ENCODE measurements at places on chromosomes 2 and 18. TPM values are rescaled to one million over a fixed set of nuclear protein-coding genes. Genes with fewer than 3 reads are reported as not detected.

DNA sequence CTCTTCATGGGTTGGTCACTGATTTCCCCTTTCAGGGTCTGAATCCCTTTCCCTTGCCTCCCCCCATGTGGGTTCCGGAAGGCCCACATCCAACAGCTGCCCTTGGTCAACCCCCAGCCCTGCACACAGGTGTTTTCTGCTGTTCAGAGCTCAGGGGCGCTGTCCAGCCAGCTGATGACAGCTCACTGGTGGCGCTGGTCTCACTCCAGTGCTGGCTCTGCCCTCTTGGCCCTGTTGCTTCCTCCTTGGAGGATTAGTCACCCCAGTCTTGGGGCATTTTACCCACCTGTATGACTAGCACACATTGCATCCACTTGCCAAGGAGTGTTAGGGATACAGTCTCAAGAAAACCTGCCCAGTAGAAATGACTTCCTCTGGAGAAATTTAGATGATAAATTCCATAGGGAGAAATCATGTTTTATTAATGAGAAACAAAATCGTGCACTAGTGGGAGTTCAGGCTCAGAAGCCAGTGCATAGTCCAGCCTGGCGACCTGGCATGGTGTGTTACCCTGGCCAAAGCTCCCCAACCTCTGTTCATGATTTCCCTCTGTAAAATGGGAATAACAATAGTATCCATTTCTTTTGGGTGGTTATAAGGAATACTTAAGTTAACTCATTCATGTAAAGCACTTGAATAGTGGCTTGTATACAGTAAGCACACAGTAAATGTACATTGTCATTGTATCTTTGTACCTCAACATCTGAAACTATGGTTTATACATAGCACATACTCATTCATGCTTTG, 21.6 kb downstream of the CRIM1 start:
- DNase-seq, result no peak

The SP100 gene
- 45.8 TPM for total RNA-seq

DNA sequence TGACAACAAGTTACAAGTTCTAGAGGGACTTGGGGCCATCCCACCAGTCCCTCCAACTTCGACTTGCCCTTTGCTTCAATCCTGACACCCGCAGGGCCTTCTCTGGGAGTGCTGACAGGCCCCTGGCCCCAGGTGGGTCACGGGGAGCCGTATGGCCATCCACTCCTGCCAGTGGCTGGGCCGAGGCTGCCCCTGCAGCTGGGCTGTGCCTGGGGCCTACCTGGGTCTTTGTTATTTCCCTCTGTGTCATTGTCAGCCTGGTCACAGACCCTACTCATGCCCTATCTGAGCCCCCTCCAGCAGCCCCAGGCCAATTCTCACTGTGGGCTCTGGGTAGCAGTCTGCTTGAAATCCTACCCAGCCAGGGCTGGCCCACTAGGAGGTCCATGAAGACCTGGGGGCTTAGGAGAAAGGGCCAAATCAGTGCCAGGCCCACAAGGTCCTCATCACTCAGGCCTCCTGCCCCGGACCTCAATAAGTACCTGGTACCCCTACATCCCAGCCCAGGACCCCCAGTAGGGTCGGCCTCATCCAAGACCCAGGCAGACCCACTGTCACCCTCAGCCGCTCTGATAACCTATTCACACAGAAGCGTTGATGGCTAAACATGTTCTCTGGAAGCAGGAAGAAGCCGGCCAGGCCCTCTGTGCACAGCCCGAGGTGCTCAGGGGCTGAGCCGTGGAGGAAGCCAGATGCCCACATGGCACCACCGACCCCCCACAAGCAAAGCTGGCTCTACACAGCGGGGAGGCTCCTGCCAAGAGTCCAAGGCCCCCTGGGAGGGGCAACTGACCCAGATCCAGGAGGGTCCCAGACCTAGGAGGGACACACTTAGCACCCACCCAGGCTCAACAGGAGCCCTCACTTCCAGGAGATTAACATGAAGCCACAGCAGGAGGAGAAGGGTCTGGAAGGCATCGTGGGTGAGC, 57.7 kb downstream of the BIN1 start:
- DNase-seq, result no peak

DNA sequence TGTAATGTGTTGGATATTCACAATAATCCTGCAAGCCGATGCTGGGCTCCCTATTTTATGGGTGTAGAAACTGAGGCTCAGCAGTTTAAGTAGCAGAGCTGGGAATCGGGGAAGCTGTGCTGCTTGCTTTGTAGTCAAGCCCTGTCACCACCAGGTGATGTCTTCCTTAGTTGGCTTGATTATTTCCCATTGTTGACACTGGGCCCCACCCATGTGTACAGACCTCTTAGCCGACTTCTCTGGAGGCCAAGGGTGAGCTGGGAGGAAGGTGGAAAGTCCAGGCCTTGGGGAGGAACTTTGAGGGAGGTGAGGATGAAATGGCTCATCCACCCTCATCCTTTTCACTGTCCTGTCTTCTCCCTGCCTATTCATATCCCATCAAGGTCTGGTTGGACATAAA, 60.0 kb downstream of the CAPN13 start:
- DNase-seq, result no peak

The LOXHD1 gene
- total RNA-seq, result under 0.01 TPM

GRCh38 chr2:241007880-241008710, 9.7 kb downstream of the SNED1 start:
- no peak for DNase-seq

DNA sequence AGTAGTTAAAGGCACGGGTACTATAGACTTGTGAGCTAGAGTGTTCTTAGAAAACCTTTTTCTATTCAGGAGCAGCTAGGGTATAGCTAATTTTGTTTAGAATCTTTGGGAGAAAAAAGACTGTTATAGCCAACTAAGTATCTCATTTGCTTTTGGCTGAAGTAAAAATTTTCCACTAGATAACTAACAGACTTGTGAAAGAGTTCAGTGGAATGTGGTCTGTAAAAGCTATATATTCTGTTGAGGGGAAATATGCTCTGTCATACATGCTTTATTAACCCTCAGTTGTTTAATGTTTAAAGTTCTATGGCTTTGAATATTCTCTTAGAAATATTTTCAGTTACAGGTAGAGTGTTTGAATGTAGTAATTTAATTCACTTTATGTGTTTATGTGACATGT, 49.7 kb downstream of the RIF1 start:
- no peak for DNase-seq

- DNase-seq, result no peak
Observed at GRCh38 chr2:236959876-236960275, 125.8 kb upstream of the COPS8 start.

- no peak for DNase-seq
Observed at GRCh38 chr18:32383050-32383819, 87.4 kb downstream of the GAREM1 start.

GRCh38 chr2:85888684-85889626, at the start of gene ST3GAL5:
ST3GAL5 (minus strand) TSS chr2:85888990; CDS start chr2:85888905, 85 bp downstream.
- DNase-seq, result peak; percentile 80

- no peak for DNase-seq
Observed at GRCh38 chr2:239553376-239554000, 152.7 kb upstream of the HDAC4 start.

- no peak for DNase-seq
Observed at GRCh38 chr18:79534356-79534755, 138.6 kb downstream of the NFATC1 start.

- DNase-seq, result no peak
Observed at GRCh38 chr2:233058717-233059546, 1.2 kb upstream of the INPP5D start.

The BOLL gene
- total RNA-seq, result not detected

The C1GALT1C1L gene
- 0.27 TPM for total RNA-seq

The NRP2 gene
- total RNA-seq, result 1.9 TPM

- DNase-seq, result no peak
Observed at GRCh38 chr2:127656569-127657231, 10.7 kb downstream of the GPR17 start.

GRCh38 chr2:176507786-176508185, 238.5 kb downstream of the MTX2 start:
- DNase-seq, result no peak

- no peak for DNase-seq
Observed at GRCh38 chr18:9930299-9930884, 16.6 kb downstream of the VAPA start.

GRCh38 chr2:18721038-18721922, 131.9 kb upstream of the NT5C1B start:
- no peak for DNase-seq

The TGFA gene
- 0.27 TPM for total RNA-seq

DNA sequence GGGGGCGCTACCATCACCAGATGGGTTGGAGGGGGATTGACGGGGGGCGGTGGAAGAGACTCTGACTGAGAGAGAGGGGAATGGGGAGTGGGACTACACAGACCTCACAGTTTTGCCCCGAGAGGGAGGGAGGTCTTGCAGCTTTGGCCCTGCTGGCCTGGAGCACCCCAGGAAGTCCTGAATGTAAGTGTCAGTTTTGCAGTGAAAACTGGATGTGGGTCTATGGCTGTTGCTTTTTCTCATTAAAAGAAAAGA, 2.4 kb downstream of the TCF7L1 start:
- no peak for DNase-seq

DNA sequence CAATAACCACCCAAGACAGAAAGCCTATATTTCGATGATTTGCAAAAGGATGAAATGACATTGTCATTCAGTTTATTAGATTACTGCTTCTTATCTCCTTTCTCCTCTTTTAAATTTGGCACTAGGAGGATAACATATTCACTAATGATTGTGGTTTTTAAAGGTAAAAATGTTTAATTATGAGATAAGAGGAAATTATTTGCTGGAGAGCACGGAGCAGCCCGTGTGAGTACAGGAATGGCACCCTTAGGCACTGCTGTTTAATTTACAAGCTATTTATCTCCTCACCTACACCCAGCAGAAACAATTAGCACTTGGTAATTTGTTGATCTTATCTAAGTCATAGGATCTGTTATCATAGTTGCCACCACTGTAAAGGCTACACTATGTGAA, 87.4 kb upstream of the SP3 start:
- DNase-seq, result no peak

DNA sequence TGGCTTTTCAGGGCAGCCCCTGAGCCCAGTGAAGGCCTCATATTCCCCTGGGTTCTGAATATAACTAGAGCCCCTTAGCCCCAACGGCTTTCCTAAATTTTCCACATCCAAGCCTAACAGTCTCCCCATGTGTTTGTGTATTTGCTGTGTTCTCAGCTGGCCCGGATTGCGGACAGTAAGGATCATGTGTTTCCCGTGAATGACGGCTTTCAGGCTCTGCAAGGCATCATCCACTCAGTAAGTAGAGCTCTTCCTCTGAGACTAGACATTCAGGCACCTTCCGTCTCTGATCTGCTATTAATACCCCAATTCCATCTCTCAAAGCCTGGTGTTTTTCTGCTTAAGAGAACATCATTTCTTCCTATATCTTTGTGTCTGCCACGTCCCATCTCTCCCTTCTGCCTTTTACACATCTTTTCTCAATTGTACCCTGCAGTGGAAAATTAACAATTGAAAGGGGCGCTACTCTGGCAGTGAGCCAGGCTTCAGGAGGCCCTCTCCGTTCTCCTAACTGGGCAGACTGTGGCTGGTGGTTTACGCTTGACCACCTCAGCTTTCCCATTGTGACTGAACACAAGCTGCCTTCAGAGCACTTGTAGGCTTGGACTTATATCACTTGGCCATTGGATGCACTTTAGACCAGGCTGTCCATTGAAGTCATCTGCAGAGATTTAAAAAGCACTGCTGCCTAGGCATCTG, 64.4 kb downstream of the ANTXR1 start:
- no peak for DNase-seq

- no peak for DNase-seq
Observed at GRCh38 chr2:26344581-26345282, 1.2 kb upstream of the SELENOI start.

DNA sequence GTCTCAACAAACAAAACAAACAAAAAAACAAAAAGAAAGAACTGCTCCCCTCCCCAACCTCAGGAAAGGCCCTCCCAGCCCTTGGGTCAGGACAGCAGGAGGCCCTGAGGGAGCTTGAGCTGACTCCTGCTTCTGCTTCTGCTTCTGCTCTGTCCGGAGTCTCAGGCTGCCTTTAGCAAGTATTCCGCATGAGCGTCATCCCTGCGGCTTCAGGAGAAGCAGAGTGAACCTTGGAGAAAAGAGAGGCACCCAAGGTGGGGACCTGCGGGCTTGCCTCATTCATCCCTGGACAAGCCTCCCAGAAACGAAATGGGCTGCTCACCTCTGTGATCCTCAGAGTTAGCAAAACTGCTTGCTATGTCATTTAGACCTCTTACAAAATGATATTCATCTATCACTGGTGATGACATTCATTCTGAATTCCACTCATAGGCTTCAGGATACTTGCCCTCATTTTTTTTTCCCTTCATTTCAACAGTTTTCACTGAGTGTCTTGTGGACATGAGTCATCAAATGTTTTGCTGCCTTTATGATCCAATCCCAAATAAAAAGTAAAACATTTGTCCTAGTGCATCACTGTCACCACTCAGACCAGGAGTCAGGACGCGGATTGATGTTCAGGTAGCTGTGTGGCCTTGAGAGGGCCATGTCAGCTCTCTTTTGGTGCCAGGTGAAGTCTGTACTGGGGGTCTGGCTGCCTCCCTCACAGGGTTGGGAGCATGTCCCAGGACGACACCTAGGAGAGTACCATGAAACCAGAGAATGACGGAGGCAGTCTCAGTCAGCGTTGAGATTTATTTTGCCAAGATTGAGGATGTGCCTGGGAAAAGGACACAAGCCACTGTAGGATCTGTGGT, 51.7 kb downstream of the IMPA2 start:
- no peak for DNase-seq

- no peak for DNase-seq
Observed at GRCh38 chr2:45973426-45973825, 322.0 kb downstream of the PRKCE start.

The PDK1 gene
- total RNA-seq, result 9.2 TPM

GRCh38 chr18:3645384-3646156, 195.6 kb downstream of the TGIF1 start:
- no peak for DNase-seq

DNA sequence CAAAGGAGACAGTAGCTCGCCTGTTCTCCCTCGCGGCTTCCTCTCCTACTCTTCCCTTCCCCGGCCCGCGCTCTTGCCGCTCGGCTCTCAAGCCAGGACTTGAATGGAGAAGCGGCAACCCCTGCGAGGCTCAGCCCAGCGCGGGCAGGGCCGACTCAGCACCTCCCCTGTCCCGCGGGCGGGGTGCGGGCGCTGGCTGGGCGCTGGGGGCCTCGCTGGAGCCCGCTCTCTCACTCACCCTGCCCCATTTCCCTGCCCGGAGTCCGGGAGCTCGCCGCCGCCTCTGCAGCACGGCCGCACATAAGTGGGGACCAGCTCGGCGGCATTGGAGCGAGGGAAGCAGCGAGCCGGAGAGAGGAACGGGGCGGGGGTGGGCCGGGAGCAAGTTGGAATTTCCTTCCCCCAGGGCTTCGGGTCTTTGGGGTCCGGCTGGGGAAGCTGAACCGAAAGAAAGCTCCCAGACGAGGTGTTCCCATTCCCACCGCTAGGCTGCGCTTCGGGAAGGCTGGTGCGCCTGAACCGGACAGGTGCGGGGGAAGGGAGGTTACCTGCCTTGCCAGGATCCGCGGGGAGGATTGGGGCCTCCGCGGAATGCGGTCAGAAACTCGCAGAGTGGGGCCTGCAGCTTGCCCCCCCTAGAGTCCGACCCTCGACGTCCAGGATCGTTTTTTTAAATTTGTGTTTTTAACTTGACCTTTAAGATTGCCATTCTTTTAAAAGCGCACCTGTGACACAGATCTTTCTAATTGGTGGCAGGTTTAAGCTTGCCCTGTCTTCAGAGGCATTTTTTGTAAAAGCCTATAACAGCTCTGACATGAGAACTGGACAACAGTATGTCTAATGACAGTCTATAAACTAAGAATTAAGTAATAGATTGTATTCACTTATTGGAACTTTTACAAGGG, at the start of gene COBLL1:
Gene COBLL1, minus strand, starts transcription at position 105 of the 905 bp plus-strand sequence. CDS start 627 bp downstream, outside the sequence.
- DNase-seq, result peak; percentile 72

- DNase-seq, result peak; percentile 86
Observed at GRCh38 chr2:101921319-101921952, 70.3 kb upstream of the IL1R2 start.

The SLC38A11 gene
- not detected for total RNA-seq
